AG04450 (cell line): ENCODE measurements at places on chromosomes 11 and 22. TPM values are rescaled to one million over a fixed set of nuclear protein-coding genes. Genes with fewer than 3 reads are reported as not detected.

The B4GALNT4 gene
- 7.8 and 9.5 TPM in 2 replicates for polyA plus RNA-seq

The CST6 gene
- 0.69 and 1.0 TPM in 2 replicates for polyA plus RNA-seq

The GRM5 gene
- polyA plus RNA-seq, result 0.01 TPM in 1 of 2 replicates, not detected in the other

The TMEM121B gene
- 0.05 and 0.06 TPM in 2 replicates for polyA plus RNA-seq

The UVRAG gene
- polyA plus RNA-seq, result 8.9 and 11.6 TPM in 2 replicates

DNA sequence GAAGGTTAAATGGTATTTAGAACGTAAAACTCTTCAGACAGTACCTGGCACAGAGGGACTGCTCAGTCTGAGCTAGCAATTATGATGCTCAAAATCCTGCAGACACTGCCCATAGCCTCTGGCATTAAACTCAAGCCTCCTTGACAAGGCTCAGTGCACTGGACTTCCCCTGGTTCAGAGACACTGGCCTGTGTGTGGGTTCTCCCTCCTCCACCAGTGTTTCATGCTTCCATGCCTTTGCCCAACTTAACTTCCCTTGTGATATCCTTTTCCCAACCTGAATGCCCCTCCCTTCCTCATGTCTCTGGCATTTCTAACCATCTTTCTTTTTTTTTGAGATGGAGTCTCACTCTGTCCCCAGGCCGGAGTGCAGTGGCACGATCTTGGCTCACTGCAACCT lies 9.1 kb downstream of the LTBP3 start:
- DNase-seq, result no peak

GRCh38 chr11:36147491-36147890 lies 141.7 kb downstream of the COMMD9 start:
- DNase-seq, result no peak

DNA sequence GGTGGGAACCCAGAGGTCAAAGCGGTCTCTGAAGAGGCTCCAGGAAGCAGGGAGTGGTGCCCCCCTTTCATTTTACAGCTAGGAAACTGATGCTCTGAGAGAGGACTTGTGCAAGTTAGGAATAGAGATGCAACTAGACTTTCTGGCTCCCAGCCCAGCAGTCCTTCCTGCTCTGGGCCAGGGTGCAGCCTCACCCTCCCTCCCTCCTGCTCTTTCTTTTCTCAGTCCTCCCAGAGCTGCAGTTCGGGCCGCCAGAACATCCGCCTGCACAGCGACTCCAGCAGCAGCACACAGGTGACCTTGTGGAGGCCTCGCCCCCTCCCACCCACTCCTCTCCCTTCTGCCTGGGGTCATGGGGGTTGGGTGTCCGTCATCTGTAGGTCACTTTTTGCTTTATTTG lies 51.5 kb downstream of the LHFPL7 start:
- no peak for DNase-seq

GRCh38 chr11:8704136-8704535 lies 21.5 kb downstream of the RPL27A start:
- no peak for DNase-seq

GRCh38 chr11:27653990-27654758 lies 46.1 kb downstream of the BDNF start:
- DNase-seq, result no peak

- DNase-seq, result no peak
These were observed 918 bp downstream of the CHORDC1 start for GRCh38 chr11:90221803-90222458.

GRCh38 chr11:113874581-113875233 lies 665 bp downstream of the USP28 start:
- DNase-seq, result no peak

- no peak for DNase-seq
These were observed at the start of gene RASD2 for GRCh38 chr22:35540595-35541253. Gene RASD2, plus strand, starts transcription at chr22:35540831. Its CDS starts 5,979 bp downstream, at chr22:35546810.

DNA sequence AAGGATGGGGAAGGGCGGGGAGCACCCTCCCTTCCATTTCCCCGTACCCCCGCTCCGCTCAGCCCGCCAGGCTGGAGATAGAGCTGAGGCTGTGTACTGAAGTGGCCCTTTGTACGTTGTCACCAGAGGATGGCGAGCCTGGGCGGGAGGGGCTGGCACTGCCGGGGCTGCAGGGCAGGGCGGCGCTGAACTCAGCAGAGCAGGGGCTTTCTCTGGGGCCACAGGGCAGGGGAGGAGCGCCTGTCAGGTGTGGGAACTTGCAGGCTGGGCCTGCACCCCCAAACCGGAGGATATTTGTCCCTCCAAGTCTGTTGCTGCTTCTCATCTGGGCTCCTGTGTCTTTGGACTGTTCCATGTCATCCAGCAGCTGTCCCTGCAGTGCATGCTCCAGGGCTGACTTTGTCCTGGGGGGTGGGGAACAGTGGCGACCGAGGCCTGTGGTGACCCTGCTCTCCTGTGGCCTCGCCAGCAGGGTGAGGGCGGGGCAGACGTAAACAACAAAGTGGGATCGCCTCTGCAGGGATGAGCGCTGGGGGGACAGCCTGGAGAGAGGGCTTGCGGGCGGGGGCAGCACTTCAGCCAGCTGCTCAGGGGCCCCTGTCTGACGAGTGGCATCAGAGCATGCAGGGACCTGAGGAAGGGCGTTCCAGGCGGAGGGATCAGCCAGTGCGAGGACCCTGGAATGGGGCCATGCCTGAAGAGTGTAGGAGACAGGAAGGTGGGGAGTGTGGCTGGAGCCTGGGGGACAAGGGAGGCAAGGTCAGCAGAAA lies 13.1 kb downstream of the MGAT3 start:
- no peak for DNase-seq

GRCh38 chr22:32378707-32379272 lies 21.1 kb downstream of the RFPL3 start:
- no peak for DNase-seq
